Stromal cell of bone marrow (primary cell): ENCODE measurements at places on chromosomes 2 and 18.

- no peak for DNase-seq
Measured at GRCh38 chr2:237429753-237430152, 15.8 kb upstream of the COL6A3 start.

DNA sequence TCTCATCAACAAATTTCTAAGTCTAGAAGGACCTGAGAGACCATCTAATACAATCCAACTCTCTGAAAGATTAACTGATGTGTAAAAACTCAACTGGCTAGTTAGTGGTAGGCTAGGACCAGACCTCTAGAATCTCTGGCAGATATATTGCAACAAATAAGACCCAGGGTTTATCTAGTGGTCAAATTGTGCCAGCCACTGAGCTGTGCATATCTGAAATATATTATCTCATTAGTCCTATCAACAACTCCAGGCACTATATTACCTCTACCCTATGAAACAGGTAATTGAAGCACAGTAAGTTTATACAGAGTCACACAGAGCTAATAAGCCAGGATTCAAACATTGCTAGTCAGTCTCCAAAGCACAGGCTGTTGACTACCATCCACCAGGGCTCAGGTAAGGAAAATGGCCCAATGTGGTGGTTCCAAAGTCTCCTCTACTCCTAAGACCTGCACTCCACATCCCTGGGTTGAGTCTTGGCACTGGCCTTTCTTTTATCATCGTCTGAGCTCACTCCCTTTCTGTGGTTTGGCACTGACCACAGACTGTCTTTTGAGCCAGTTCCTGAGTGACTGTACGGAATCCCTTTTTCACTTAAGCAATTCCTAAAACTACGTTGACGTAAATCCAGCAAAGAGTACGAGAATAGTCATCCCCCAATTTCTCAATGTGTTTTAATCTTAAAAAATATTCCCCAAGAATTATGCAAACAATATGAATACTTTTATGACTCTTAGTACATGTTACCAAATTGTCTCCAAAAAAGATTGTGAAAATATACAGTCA lies 11.9 kb upstream of the PID1 start:
- peak; percentile 96 for DNase-seq

- DNase-seq, result no peak
Measured at GRCh38 chr2:215552144-215552580, 116.3 kb upstream of the FN1 start.

GRCh38 chr2:233414777-233415570 lies 60.7 kb downstream of the DGKD start:
- no peak for DNase-seq

DNA sequence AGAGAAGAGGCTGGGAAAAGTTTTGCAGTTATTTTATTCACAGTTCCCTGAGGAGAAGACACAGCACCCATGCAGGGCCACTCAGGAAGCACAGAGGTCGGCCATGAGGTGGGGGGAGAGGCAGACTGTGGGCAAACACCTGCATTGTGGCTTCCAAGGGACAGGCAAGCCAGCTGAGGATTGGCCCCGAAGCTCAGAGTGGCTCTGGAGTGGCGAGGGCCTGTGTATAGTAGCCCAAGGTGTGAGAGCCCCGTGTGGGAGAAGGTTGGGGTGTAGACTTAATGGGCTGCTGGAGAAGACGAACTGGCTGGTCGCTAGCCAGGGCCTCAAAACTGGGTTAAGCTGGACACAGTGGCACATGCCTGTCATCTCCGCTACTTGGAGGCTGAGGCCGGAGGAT lies 218.7 kb downstream of the FHOD3 start:
- DNase-seq, result no peak

GRCh38 chr18:61653823-61654551 lies 238.8 kb downstream of the RNF152 start:
- DNase-seq, result no peak

GRCh38 chr2:182128821-182129707 lies 143.4 kb downstream of the PPP1R1C start:
- DNase-seq, result no peak

DNA sequence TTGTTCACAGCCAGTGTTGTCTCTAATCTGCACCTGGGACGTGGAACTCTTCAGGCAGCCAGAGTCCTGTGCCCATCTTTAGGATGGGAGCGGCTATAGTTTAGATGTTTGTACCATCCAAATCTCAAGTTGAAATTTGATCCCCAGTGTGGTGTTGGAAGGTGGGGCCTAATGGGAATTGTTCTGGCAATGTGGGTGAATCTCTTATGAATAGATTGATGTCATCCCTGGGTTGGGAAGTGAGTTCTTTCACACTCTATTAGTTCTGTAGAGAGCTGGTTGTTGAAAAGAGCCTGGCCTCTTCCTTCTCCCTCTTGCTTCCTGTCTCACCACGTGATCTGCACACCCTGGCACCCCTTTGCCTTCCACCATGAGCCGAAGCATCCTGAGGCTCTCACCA lies 300.9 kb downstream of the TXNL1 start:
- DNase-seq, result no peak

GRCh38 chr2:71631411-71631931 lies 178.1 kb downstream of the DYSF start:
- peak; percentile 15 for DNase-seq

DNA sequence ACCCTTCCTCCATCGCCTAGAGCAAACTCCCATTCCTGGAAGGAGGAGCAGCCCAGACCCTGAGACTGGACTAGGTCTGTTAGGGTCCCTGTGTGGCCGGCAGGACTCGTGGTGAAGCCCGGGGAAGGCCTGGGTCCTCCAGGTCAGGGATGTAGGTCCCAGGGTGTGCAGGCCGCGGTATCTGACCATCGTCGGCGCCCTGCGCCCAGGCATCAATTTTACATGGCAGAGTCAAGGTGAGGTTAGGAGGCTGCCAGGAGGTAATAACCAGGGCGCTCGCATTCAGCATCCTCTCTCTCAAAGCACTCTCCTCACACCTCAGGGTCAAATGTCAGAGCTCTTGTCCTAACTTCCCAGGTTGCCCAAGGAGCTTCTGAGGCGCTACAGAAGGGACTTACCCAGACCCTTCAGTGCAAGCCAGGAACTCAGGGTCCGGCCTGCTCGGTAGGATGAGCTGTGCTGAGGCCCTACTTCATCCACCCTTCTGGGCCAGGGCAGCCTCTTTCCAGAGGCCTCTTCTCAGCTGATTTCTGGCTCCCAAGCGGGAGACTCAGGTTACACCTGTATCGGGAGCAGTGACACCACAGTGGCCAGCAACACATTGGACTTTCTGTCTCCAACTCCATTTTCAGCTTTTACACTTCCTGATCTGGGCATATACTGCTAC lies 628 bp downstream of the SH2D6 start:
- DNase-seq, result no peak

- no peak for DNase-seq
Measured at GRCh38 chr2:161556440-161556839, 67.8 kb upstream of the SLC4A10 start.

GRCh38 chr2:219511547-219512325 lies 2.5 kb upstream of the ASIC4 start:
- DNase-seq, result no peak

DNA sequence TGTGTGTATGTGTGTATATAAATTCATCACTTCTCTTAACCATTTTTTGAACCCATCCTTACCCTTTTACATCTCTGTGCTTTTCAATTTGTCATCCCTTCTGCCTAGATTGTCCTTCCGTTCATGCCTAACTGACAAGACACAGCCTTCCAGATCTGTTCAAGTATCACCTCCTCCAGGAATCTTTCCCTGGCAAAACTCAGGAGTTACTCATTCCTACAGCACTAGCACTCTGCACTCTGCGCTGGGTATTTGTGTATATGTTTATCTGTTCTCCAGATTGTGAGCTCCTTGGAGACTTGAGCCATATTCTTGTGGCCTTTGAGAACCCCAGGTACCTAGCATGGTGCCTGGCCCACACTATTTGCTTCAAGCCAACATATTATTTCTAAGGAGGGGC lies 26.8 kb upstream of the ASXL2 start:
- no peak for DNase-seq

DNA sequence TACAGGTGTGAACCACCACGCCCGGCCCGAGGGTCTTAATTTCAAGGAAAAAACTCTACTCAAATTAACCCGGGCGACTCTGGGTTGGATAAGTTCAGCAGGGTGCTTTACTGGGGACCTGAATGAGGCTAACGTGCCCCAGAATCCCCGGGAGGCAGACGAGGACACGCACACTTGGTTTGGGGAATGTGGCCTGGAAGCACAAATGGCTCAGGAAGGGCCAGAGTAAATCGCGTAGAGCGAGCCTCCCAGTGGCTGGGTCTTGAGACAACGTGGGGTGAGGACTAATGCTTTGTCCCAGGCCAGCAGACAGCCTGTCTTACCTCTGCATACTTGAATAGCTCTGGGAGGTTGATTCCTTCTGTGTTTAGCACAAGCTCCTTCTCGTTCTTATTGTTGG lies 75.8 kb downstream of the POLR1A start:
- no peak for DNase-seq

DNA sequence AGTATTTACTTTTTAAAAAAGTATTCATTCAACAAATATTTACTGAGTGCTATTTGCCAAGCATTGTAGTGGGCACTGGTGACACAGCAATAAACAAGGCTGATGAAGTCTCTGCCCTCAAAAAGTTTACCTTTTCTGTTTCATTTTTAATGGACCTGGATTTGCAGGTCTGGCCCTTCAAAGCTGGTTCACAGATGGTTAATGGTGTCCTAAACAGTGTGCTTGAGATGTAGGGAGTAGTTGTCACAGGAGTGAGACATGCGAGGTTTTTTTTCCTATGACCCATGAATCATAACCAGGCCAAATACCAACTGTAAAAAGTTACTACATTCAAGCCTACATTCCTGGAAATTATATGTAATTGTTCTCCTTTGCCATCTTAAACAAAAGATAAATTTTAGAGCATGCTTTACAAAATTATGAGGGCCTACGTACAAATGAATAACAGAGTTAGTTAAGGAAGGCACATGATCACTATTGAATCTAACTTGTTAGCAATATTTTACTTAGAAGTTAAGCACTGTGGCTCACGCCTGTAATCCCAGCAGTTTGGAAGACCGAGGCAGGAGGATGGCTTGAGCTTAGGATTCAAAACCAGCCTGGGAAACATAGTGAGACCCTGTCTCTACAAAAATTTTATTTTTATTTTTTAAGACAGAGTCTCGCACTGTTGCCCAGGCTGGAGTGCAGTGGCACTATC lies 223.9 kb downstream of the MBD5 start:
- peak; percentile 55 for DNase-seq

DNA sequence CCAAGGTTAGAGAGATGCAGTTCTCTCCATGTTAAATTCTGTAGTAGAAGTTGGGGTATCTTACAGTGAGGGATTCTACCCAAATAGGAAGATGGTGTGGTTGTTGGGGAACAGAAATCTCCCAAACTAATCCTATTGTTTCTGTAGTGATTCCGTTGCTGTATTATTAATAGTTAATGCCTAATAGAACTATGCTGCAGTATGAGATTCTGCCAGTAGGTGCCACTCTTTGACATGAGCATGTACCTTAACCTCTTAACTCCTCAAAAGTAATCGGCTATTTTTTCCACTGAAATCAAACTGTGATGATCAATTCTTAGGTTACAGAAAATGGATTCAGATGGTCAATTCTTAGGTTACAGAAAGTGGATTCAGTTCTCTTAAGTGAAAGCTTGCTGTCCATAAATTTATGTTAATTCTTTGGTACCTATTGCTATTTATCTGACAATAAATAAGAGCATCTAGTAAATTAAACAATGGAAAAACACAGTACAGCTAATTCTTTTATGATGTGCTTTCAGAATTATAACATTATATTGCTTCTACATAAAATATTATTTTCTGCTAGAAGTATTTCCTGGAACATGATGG lies 97.9 kb upstream of the DLX2 start:
- DNase-seq, result peak; percentile 13

DNA sequence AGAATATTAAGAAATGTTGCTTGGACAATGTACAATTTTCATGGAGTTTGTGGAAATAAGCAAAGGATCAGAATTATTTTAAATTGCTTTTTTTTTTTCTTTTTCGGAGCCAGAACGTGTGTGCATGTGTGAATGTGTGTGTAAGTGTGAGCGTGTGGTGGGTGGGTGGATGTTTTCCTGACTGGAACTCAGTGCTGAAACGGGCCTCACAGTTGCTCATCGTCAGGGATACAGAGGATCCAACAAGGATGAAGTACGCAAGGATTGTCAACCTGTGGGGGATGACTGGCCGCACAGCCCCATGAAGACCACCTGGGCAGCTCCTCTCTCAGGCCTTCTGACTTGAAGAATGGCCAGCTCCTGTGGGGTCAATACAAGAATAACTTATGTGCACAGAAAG lies 17.5 kb downstream of the IL1B start:
- no peak for DNase-seq

GRCh38 chr2:138182250-138182936 lies 218.1 kb downstream of the HNMT start:
- no peak for DNase-seq
